ENCODE measurements at places on chromosomes 13 and 19.

- DNase-seq: no peak
These were observed 1317.9 kb upstream of the SPRY2 start for GRCh38 chr13:81658598-81659370.

GRCh38 chr13:41651413-41652058 lies 194.2 kb downstream of the RGCC start:
- no peak for DNase-seq

GRCh38 chr19:11330127-11330526 lies 9.3 kb downstream of the RAB3D start:
- no peak for DNase-seq

- DNase-seq: no peak
These were observed 121.1 kb downstream of the IRS2 start for GRCh38 chr13:109665240-109665639.

- no peak for DNase-seq
These were observed 12.4 kb downstream of the CDX2 start for GRCh38 chr13:27956576-27957300.

DNA sequence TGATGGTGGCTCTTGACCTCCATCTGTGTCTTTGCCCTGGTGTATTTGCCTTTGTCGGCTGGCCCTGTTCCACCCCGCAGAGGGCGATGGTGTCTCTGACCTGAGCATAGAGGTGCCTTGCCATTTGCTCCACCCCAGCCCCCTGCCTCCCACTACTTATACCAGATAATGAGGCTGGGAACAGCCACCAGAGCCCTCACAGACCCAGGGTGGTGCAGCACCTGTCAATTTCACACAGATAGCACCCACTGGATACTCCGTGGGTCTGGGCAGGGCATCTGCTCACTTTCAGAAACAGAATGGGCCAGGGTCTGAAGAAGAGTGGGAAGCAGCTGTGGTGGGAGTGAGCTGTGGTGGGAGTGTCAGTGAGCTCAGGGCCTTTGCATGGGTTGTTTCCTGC lies 4.1 kb downstream of the ZNF536 start:
- no peak for DNase-seq

GRCh38 chr19:56596676-56597075 lies 1.6 kb downstream of the ZNF71 start:
- no peak for DNase-seq

- no peak for DNase-seq
These were observed 3.5 kb downstream of the C19orf67 start for GRCh38 chr19:14081797-14082674.

GRCh38 chr13:80376554-80376953 lies 35.6 kb upstream of the SPRY2 start:
- no peak for DNase-seq

GRCh38 chr13:19152403-19152802 lies 29.2 kb downstream of the TUBA3C start:
- no peak for DNase-seq

Measured in stimulated activated CD8-positive, alpha-beta memory T cell treated with anti-CD3 and anti-CD28 coated beads, Interleukin-7, amount 100 ng/mL, for 48 hours (primary cell).